ENCODE measurements at places on chromosomes 1 and 21.

DNA sequence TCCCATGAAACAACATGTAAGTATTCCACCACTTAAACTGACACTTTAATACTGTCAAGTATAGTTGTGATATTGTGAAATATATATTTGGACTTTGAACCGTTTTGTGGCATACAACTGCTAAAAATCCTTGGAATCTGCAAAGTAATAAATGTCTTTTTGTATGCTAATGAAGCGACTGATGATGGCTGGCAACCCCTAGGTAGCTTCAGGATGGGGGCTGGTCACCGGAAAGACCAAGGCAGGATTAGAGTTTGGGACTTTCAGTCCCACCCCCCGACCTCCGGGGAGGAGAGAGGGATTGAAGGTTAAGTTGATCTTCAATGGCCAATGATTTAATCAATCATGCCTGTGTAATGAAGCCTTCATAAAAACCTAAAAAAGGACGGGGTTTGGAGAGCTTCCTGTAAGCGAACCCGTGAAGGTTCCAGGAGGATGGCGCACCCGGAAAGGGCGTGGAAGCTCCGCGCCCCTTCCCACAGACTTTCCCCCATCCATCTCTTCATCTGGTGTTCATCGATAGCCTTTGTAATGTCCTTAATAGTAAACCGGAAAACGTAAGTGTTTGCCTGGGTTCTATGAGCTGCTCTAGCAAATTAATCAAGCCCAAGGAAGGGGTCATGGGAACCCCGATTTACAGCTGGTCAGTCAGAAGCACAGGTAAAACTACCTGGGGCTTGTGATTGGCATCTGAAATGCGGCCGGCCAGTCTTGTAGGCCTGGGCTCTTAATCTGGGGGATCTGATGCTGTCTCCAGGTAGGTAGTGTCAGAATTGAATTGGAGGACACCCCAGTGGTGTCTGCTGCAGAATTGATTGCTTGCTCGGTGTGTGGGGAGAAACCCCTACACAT is 1.8 kb upstream of the ZNF281 start:
- DNase-seq, result no peak

DNA sequence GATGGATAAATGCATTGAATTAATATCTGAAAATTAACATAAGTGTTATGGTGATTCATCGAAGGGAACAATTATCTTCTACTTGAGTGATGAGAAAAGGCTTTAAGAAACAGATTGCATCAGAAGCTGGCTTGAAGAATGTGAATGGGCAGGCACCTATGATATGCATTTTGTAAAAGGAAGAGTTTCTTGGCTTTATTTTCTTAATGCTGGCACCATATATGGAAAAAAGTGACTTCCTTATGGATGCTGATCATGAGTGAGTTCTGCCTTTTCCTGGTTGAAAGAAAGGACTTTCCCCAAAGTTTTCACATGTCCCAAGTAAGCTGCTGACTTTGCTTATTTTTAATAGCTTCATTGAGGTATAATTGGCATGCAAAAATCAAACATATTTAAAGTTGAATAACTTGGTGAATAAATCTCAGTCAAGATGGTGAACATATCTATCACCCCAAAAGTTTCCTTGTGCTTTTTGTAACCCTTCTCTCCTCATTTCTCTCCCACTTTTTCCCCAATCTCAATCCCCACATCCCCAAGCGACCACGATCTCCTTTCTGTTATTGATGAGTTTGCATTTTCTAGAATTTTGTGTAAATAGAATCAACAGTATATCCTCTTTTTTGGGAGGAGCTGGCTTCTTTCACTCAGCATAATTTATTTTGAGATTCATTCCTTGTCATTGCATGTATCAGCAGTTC is 74.2 kb downstream of the SPATA46 start:
- no peak for DNase-seq

GRCh38 chr1:111417755-111418154 is 9.8 kb downstream of the OVGP1 start:
- no peak for DNase-seq

DNA sequence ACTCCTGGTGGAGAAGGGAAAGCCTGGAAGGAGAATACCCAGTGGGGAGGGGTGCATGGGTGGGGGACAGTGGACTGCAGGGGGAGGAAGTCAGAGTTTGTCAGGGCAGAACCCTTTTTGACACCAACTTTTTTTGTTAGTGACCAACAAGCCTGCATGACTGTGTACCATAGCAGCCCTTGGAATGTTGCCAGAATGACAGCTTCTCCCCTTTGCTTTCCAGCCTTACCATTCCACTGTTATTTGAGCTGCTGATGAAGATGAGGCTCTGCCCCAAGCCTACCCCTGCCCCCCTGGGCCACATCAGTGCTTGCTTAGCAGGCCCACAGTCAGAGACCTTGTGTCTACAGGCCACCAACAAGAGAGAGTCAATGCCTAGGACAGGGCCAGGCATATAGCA is 341.2 kb downstream of the HHAT start:
- no peak for DNase-seq

DNA sequence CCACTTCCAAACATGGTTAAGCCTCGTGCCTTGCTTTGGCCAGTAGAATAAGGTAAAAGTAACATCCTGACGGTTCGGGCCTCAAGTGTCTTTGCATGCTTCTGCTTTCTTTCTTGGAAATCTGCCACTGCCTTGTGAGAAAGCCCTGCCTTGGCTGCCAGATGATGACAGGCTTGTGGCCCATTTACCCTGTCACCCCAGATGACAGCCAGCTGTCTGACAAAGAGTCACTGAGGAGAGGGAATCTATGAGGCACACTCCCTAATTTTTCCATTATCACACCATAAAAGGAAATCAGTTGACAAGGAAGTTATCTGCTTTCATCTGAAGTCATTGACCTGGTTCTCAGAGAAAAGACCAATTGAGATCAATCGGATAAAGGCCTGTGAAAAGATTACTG is 199.8 kb downstream of the USH2A start:
- DNase-seq, result no peak

GRCh38 chr21:19228226-19228625 is 824.6 kb upstream of the TMPRSS15 start:
- DNase-seq, result no peak

DNA sequence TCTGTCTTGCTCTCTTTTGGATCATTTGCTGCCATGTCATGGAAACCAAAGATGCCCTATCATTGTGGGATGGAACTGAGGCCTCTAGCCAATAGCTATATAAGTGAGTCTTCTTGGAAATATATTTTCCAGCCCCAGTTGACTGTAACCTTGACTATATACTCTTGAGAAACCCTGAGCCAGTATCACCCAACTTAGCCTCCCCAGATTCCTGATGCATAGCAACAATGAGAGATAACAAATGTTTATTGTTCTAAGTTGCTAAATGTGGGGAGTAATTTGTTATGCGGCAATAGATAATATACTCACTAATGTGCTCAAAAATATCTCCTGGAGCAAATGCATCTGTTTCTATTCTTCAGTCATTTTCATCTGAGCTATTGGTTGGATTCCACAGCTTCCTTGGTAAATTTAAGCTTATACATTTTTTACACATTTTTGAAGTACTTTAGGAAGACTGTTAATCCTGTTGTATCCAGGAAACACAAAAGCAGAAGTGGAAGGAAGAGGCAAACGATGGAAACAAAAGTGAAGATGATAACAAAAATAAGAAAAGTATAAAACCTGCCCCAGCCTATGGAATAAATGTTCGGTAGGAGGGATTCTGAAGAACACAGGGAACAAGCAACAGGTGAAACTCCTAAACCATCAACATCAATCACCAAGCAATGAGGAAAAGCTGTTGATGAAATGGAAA is 6.3 kb upstream of the SRRM1 start:
- no peak for DNase-seq

GRCh38 chr1:8862528-8862927 is 16.0 kb downstream of the ENO1 start:
- no peak for DNase-seq

- DNase-seq, result peak; percentile 57
Observed at GRCh38 chr1:2610036-2610959, 22.5 kb downstream of the MMEL1 start.

DNA sequence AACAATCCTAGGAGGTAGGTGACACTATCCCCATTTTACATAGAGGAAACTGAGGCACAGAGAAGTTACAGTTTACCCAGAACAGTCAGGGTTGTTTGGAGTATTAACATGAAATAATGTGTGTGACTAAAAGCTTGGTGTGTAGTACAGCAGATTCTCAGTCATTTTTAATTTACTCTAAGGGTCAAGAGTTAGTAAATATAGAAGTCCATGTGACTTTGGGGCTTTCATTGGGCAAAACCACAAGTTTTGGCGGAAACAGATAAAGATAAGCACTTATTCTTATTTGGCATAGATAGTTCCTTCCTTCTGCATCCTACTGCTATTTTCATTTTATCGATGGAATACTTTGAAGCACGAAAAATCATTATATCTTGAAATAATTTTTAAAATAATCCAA is 128.5 kb downstream of the DNM3 start:
- no peak for DNase-seq

- no peak for DNase-seq
Observed at GRCh38 chr1:236819856-236820255, 24.8 kb downstream of the MTR start.

Data from sciatic nerve (tissue), 2 donors.